Inflammatory macrophage treated with lipopolysaccharide for 1 hour (primary cell): ENCODE measurements at places on chromosomes 4 and X.

GRCh38 chr4:10030972-10031667, 9.8 kb upstream of the SLC2A9 start:
- no peak for DNase-seq

- no peak for DNase-seq
Measured at GRCh38 chr4:1746919-1747602, 25.7 kb downstream of the TACC3 start.

- DNase-seq: no peak
Measured at GRCh38 chrX:116198810-116199209, 28.3 kb downstream of the AGTR2 start.

- no peak for DNase-seq
Measured at GRCh38 chr4:134762053-134762452, 560.5 kb upstream of the PABPC4L start.

GRCh38 chr4:133062851-133063250, 86.2 kb upstream of the PCDH10 start:
- DNase-seq: no peak

GRCh38 chr4:15936495-15936894, 2.0 kb downstream of the FGFBP1 start:
- no peak for DNase-seq

DNA sequence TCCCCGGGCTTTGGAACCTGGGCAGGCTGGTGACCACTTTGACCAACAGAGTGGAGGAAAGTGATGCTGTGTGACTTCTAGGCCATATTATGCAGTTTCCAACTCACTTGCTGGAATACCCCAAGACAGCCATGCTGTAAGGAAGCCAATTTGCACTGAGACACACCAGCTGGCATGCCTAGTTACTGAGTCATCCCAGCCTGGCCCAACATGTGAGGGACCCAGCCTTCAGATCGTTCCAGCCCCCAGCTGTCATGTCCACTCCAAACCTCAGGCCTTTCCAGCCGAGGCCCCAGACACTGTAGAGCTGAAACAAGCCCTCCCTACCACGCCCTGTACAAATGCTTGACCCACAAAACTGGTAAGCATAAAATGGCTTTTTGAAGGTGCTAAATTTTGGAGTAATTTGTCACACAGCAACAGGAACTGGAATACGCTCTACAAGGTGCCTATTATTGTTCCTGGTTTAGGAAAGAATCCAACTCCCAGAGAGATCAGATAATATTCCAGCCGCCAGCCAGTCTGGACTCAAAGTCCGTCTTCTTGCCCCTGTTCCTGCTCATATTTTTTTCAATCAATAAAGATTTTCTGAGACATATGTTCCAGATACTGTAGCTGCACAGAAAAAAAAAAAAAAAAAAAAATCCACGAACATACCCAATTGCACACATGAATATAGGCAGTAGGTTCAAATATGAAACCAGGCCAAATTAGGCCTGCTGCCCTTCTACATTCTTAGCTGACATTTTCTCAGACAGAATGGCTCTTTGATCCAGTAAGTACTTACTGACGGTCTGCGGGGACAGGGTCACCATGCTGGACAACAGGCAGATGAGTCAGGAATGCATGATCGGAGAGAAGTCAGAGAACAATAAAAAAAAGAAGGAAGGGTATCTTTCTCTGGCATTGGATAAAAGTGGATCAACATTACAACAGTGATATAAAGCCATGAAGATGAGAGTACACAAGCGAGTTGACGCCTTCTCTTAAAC, 35.1 kb downstream of the SH3KBP1 start:
- DNase-seq: no peak
